Tibial artery (tissue), 4 donors: ENCODE measurements at places on chromosomes 2 and 18.

DNA sequence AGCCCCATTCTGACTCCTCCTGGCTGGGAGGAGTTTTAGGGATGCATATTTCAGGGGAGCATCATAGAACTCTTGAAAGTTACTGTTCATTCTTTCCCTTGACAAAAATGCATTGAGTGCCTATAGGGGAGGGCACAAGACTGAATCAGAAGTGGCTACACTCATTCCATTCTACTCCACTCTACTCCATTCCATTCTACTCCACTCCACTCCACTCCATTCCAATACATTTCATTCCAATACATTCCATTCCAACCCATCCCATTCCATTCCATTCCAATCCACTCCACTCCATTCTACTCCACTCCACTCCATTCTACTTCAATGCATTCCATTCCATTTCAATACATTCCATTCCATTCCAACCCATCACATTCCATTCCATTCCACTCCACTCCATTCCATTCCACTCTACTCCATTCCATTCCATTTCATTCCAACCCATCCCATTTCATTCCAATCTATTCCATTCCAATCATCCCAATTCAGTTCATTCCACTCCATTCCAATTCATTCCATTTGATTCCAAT lies 110.8 kb downstream of the LOXHD1 start:
- DNase-seq = no peak
- no peak overlapping the region for H3K4me3 ChIP-seq
- H3K36me3 ChIP-seq = no peaks in the 10 kb centered on the region
- H3K4me1 ChIP-seq = no peaks in the 10 kb centered on the region
- no peaks in the 10 kb centered on the region for H3K27me3 ChIP-seq

DNA sequence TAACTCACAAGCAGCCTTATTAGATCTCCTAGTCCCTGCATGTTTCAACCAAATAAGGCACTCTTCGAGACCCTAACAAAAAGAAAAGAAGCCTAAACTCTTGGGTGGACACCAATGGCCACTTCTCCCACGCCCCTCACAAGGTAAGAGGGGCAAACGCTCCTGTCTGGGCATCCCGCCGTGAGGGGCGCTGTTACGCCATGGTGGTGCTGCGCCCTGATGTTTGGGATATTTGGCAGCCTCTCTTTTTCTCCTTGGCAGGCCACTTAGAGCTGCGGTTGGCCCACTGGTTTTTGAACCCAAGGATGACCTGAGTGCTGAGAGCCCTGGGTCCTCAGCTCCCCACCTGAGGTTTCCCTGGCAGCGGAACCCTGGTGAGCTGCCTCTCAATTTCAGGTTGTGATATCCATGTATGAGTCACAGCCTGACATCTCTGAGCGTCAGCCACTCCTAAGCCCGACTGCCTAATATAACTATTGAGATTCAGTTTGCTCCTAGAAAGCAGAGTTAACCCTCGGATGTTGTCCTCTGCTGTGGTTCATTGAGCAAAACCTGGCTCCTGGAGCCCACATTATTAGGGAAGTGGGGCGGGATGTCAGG lies 103.3 kb downstream of the COL6A3 start:
- peaks cover 70% of the 10 kb centered on the region for H3K4me1 ChIP-seq
- H3K27me3 ChIP-seq = no peaks in the 10 kb centered on the region
- H3K27ac ChIP-seq = peak overlapping the region; percentile 94
- peak overlapping the region; percentile 4 for H3K4me3 ChIP-seq
- H3K36me3 ChIP-seq = no peaks in the 10 kb centered on the region

DNA sequence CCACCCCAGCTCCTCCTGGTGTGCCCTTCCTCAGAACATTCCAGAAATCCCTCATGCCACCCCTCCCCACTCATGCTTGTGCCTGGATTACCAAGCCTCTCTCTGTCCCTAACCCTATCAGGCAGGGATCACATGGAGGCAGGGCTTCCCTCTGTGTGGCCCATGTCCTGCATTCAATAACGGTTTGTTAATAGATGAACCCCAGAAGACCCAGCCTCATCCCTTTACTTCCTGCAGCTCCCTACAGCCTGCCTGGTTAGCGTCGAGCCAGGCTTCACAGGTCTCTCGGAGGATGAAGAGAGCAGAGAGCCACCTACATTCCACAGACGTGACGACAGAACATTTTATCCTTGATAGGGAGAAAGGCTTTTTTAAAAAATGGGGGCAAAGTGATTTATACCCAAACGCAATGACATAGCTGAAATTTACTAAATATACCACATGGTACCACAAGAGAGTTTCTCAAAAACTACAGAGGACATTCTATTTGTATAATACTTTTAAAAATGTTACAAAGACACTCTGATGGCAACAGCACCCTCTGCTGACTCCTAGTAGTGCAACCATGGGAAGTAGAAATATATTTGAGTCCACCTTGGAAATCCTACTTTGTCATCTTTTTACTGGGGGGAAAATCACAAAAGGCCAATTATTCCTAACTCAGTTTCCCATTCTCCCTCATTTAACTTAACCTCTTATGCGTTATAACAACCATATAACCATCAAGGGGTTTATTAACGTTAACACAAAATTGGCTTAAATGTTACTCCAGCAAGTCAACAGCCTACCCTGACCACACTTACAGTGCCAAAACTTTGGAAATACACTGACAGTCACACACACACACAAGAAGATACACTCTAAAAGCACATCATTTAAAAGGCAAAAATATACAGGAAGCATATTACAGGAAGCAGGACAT lies 30.7 kb downstream of the FBXO15 start:
- H3K27me3 ChIP-seq = no peaks in the 10 kb centered on the region
- DNase-seq = no peak
- no peak overlapping the region for H3K4me3 ChIP-seq
- no peak overlapping the region for H3K27ac ChIP-seq

DNA sequence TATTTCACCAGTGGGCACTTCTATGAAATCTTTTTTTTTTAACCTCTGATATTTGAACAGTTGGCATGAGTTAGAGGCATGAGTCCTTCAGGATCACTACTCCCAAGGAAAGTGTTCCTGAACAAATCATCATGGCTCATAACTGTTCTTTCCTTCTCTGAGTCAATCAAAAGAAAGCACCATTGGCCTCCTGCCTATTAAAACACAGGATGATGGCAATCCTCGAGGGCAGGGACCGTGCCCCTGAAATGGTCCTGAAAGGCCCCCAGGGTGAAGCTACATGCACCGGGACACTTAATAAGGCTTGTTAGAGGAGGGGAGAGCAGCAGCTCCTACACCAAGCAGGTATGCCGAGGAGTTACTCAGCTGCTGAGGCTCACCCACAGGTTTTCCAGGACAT lies 43.5 kb downstream of the SLC14A2 start:
- H3K4me3 ChIP-seq = no peak overlapping the region
- no peaks in the 10 kb centered on the region for H3K27me3 ChIP-seq
- peaks cover 18% of the 10 kb centered on the region for H3K4me1 ChIP-seq
- no peaks in the 10 kb centered on the region for H3K36me3 ChIP-seq
- peak overlapping the region; percentile 61 for H3K27ac ChIP-seq

- no peak for DNase-seq
- no peak overlapping the region for H3K27ac ChIP-seq
- H3K4me1 ChIP-seq = no peaks in the 10 kb centered on the region
These were observed 123.0 kb upstream of the SETBP1 start for GRCh38 chr18:44557616-44558151.

DNA sequence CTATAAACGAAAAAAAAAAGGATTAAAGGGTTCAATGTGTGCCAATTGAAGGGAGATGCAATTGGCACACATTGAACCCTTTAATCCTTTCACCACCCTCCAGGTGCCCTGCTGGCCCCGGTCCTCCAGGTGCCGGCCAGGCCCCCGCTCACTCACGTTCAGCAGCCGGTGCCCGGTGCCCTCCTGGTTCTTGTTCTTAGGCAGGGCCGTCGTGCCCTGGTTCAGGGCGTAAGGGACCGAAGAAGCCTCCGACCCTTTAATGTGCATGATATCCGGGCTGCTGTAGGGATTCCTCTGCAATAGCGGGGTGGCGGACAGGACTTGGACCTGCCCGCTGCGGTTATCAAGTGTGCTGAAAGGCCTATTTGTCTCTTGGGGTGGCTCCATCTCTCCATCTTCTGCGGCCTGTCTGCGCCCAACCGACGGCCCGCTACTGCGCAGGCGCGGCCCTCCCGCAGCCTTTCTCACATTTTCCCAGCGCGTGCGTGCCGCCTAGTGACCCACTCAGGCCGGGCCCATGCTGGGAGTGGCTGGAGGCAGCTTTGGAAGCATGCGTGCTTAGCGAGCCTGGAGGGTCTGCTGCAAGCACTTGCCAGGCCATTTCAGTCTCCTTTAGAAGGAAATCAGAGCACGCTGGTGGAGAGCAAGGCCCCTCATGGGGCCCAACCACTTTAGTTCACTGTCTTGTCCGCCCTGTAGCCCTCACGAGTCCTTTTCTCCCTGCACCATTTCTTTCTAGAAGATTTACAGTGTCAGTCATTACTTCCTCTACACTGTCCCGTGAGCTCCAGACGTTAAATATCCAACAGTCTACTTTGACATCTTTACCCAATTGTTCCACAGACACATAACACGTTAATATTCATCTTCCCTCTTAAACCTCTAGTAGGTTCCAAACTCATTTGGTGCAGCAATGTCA lies 24.3 kb downstream of the TMEM237 start:
- peak overlapping the region; percentile 21 for H3K4me3 ChIP-seq
- H3K27ac ChIP-seq = no peak overlapping the region
- DNase-seq = peak; percentile 83
- peaks cover 7% of the 10 kb centered on the region for H3K4me1 ChIP-seq

GRCh38 chr2:31127931-31128330 lies 10.3 kb downstream of the GALNT14 start:
- no peak overlapping the region for H3K4me3 ChIP-seq
- no peak overlapping the region for H3K27ac ChIP-seq
- H3K36me3 ChIP-seq = no peaks in the 10 kb centered on the region
- DNase-seq = no peak
- no peaks in the 10 kb centered on the region for H3K4me1 ChIP-seq

GRCh38 chr18:8526332-8526731 lies 82.9 kb upstream of the RAB12 start:
- H3K4me3 ChIP-seq = no peak overlapping the region
- H3K27me3 ChIP-seq = peaks cover 7% of the 10 kb centered on the region
- DNase-seq = no peak
- no peak overlapping the region for H3K27ac ChIP-seq

DNA sequence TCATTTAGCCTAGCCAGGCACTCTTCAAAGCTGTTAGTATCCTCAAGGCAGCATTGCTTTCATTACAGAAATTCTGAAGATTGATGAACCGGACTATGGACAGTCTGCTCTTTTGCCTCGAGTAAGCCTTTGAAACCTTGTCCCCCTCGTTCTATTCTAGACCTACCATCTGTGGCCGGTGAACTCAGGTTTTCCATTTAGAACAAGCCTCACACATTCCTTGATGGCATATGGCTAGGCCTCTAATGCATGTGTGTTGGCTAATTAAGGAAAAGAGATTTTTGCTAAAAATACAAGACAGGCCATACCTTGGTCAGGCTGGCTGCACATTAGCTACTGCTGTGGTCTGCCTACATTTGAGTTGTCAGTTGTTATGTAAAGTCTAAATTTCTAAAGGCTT lies 111.8 kb downstream of the CERS6 start:
- H3K4me1 ChIP-seq = peaks cover 11% of the 10 kb centered on the region
- no peak overlapping the region for H3K4me3 ChIP-seq
- no peak for DNase-seq
- no peaks in the 10 kb centered on the region for H3K36me3 ChIP-seq
- H3K27me3 ChIP-seq = no peaks in the 10 kb centered on the region

DNA sequence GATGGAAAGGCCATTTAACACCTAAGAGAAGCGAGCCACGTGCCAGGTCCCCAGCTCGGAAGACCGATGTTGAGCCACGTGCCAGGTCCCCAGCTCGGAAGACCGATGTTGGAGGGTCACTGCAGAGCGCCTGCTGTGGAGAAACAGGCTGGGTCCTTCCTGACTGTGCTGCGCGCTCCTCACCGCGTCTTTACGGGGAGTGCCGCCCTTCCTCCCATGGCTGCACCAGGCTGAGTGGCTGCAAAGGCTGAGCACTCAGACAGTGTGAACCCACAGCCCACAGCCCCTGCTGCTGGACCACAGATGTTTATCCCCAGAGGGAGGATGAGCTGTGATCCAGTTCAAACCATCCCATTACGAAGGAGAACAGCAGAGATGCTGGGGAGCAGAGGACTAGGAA lies 55.7 kb downstream of the RTP5 start:
- H3K27me3 ChIP-seq = peaks cover 13% of the 10 kb centered on the region
- DNase-seq = no peak
- no peak overlapping the region for H3K27ac ChIP-seq
- no peak overlapping the region for H3K4me3 ChIP-seq
- H3K4me1 ChIP-seq = no peaks in the 10 kb centered on the region

- no peak overlapping the region for H3K4me3 ChIP-seq
- H3K36me3 ChIP-seq = no peaks in the 10 kb centered on the region
- H3K27me3 ChIP-seq = no peaks in the 10 kb centered on the region
- peaks cover 29% of the 10 kb centered on the region for H3K4me1 ChIP-seq
These were observed 20.6 kb downstream of the KCMF1 start for GRCh38 chr2:84991404-84992160.

GRCh38 chr2:63049970-63050333 lies 678 bp upstream of the OTX1 start:
- peak overlapping the region; percentile 48 for H3K4me3 ChIP-seq
- peaks cover 6% of the 10 kb centered on the region for H3K4me1 ChIP-seq
- no peak for DNase-seq
- peaks cover 4% of the 10 kb centered on the region for H3K27me3 ChIP-seq
- H3K36me3 ChIP-seq = peaks cover 16% of the 10 kb centered on the region

DNA sequence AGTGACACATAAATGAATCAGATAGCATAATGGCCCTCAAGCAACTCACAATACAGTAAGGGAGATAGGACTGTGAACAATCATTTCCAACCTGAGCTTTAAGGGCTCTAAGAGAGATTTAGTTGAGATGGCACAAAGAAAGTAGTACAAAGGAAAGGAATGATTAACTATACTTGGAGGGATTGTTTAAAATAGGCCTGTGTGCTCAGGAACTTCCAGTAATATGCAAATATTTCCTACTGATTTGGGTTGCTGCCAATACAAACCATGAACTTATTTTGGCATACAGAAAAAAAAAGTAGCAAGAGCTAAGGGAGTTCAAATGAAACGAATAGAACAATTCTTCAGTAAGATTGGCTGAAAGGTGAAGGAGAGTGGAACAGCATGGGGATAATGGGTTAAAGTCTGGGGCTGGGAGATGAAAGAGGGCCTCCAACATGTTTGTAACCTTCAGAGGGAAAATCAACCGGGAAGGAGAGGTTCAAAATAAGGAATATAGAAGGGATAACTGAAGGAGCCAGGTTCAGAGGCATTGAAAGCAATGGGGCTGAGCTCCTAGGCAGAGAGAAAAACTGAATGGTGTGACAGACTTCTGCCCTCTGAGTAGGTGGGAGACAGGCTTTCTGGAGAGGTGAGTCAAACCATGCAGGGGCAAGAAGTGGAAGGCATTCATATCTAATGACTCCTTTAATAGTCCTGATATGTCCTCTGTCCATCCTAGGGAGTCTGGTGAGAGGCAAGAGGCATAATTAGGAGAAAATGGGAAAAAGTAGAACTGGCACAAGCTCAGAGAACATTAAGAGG lies 83.5 kb downstream of the DNAH7 start:
- H3K27ac ChIP-seq = no peak overlapping the region
- H3K4me3 ChIP-seq = no peak overlapping the region
- H3K36me3 ChIP-seq = no peaks in the 10 kb centered on the region
- no peak for DNase-seq
- no peaks in the 10 kb centered on the region for H3K4me1 ChIP-seq
- H3K27me3 ChIP-seq = no peaks in the 10 kb centered on the region
